ENCODE measurements at places on chromosomes 12 and 14. TPM values are rescaled to one million over a fixed set of nuclear protein-coding genes. Genes with fewer than 3 reads are reported as not detected.

Gene SRRM4
- not detected for total RNA-seq

Gene TAS2R7
- total RNA-seq, result 0.48 TPM

Gene IL26
- not detected for total RNA-seq

Gene SAMD15
- 1.6 TPM for total RNA-seq

Gene SUSD6
- 29.7 TPM for total RNA-seq

Gene KRT2
- not detected for total RNA-seq

Gene SELPLG
- total RNA-seq, result not detected

Gene MAX
- total RNA-seq, result 60.5 TPM

Gene CYP46A1
- total RNA-seq, result not detected

Gene PNN
- total RNA-seq, result 16.0 TPM

Gene DACT1
- total RNA-seq, result 1.1 TPM
